ENCODE measurements at places on chromosomes 7 and 10.

GRCh38 chr7:30159698-30160143, 24.9 kb downstream of the MTURN start:
- DNase-seq = no peak

GRCh38 chr7:155731380-155731779, 80.9 kb downstream of the SHH start:
- no peak for DNase-seq

- no peak for DNase-seq
These were observed 370.3 kb downstream of the BMPER start for GRCh38 chr7:34275624-34276023.

DNA sequence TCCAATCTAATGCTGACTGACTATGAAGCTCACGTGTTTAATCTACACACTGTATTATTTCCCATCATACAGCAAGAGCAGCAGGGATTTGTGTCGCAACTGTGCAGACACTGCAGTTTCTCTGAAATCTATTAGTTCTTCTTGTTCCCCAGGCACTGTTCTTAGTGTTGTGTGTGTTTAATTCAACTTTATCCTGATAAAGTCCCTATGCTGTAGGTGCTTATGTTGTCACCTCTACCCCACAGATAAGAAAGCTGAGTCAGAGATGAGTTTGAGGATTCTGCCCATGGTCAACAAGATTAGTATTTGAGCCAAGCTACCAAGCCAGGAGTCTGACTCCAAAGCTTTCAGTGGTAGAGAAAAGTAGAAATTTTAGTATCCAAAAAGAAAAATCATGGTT, 22.5 kb upstream of the EPHB6 start:
- no peak for DNase-seq

DNA sequence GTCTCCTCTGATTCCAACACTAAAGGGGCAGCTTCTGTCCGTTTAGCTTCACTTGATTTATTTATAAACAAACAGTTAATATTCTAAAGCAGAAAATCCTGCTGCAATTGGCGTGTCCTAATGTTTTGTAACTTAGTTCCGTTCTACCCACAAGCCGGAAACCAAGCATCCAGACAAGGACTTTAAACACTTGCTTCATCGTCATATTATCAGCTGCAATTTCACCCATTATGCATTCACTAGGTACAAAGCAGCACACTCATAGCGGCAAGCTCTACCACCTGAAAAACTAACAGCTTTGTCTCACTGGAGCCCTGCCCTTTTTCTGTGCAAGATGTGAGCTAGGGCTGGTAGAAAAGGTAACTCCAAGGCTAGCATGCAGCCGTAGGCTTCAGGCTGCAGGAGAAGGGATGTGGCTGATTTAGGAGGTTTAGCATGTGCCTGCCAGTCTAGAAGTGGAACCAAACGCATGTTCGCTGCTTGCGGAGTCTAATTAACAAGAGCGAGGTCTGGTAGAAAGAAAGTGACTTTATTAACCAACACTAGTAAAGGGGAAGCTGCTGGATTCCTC, 43.7 kb upstream of the BPGM start:
- DNase-seq = no peak

GRCh38 chr10:90801608-90802007, 56.2 kb downstream of the HTR7 start:
- DNase-seq = no peak

GRCh38 chr10:113390896-113391295, 162.0 kb upstream of the HABP2 start:
- no peak for DNase-seq

GRCh38 chr10:22438711-22439110, 93.4 kb downstream of the SPAG6 start:
- DNase-seq = no peak

DNA sequence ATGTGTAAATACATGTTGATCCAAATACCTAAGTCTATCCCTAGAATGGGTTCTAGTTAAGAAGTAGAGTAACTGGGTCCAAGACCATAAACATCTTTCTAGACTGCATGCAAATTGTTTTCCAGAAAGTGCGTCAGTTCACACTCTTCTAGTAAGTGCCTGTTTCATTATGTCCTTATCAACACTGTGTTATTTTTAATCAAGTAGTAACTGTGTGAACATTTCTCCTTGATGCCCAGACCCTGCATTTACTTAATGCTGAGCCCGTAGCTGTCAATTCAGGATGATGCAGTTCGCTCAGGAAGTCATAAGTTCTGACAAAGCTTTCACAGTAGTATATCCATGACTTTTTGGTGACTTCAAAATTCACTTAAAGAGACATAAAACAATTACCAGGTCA, 374.8 kb downstream of the OTUD1 start:
- no peak for DNase-seq
